ENCODE measurements at places on chromosomes 4 and X.

DNA sequence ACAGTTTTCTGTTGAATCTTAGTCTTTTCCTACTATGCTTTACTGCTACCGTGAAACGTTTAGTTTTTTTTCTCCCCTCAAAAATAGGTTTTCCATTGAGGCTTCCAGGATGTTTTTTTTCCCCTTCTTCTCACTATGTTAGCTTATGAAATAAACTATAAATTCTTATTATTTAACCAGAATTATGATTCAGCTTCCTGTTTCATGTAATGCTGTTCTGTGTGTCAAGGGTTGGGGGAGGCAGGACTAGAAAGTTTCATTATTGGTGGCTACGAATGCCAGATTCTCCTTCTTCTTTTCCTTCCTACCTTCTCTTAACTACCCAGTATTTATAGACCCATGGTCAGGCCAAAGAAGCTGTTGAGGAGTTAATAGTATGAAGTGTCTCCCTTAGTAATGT is 11.8 kb downstream of the CLCN5 start:
- no peak for DNase-seq

GRCh38 chr4:159269116-159269515 is 166.2 kb downstream of the RAPGEF2 start:
- DNase-seq: no peak

DNA sequence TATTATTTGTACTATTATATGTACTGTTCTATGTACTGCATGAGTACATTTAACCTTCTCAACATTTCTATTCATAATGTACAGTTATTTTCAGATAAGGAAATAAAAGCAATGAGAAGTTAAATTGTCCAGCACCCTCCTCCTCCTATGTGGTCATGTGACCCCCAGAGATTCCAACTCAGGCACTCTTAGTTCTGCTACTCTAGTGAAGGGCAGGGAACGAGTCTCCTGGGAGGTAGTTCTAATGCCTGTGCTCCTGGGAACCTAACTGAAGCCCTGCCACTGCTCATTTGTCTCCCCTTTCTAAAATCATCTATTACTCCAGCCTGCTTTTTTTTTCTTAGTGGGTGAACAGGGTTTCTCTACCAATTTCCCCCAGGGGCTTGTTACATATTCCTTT is 105.9 kb upstream of the GPRIN3 start:
- no peak for DNase-seq

- no peak for DNase-seq
Measured at GRCh38 chr4:53484911-53485657, 106.2 kb downstream of the LNX1 start.
